ENCODE measurements at places on chromosomes 1 and 21.

GRCh38 chr1:61124078-61124477, 41.7 kb downstream of the NFIA start:
- no peak overlapping the region for H3K27ac ChIP-seq
- no peaks in the 10 kb centered on the region for H3K4me1 ChIP-seq
- DNase-seq, result no peak
- H3K36me3 ChIP-seq, result no peaks in the 10 kb centered on the region
- H3K4me3 ChIP-seq, result no peak overlapping the region
- H3K27me3 ChIP-seq, result no peaks in the 10 kb centered on the region

GRCh38 chr1:20648438-20648837, 12.7 kb downstream of the DDOST start:
- no peaks in the 10 kb centered on the region for H3K27me3 ChIP-seq
- no peak overlapping the region for H3K4me3 ChIP-seq
- H3K4me1 ChIP-seq, result no peaks in the 10 kb centered on the region
- no peak overlapping the region for H3K27ac ChIP-seq
- no peak for DNase-seq
- peaks cover 52% of the 10 kb centered on the region for H3K36me3 ChIP-seq

- H3K36me3 ChIP-seq, result no peaks in the 10 kb centered on the region
- no peak overlapping the region for H3K27ac ChIP-seq
- no peaks in the 10 kb centered on the region for H3K4me1 ChIP-seq
- no peak overlapping the region for H3K4me3 ChIP-seq
These were observed 79.8 kb upstream of the CYYR1 start for GRCh38 chr21:26652854-26653253.

DNA sequence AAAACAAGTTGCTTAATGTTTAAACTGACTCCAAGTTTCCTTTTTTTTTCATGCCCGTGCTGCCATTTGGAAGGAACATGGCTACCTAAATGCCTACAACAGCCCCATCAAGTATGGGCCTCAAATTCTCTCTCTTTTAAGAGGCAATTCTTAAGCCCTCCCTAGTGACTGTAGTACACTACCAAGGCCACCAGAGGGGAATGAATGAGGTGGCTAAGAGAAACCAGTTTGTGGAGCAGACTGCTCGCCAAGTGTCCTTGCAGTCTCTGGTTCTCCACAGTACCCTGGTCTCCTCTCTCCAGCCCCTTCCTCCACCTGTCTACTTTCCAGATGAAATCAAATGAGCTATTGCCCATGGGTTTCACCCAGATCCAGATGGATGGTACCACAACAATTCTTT, 1809.6 kb downstream of the BRINP3 start:
- no peak for DNase-seq
- H3K4me3 ChIP-seq, result no peak overlapping the region
- H3K4me1 ChIP-seq, result no peaks in the 10 kb centered on the region
- H3K27me3 ChIP-seq, result no peaks in the 10 kb centered on the region

DNA sequence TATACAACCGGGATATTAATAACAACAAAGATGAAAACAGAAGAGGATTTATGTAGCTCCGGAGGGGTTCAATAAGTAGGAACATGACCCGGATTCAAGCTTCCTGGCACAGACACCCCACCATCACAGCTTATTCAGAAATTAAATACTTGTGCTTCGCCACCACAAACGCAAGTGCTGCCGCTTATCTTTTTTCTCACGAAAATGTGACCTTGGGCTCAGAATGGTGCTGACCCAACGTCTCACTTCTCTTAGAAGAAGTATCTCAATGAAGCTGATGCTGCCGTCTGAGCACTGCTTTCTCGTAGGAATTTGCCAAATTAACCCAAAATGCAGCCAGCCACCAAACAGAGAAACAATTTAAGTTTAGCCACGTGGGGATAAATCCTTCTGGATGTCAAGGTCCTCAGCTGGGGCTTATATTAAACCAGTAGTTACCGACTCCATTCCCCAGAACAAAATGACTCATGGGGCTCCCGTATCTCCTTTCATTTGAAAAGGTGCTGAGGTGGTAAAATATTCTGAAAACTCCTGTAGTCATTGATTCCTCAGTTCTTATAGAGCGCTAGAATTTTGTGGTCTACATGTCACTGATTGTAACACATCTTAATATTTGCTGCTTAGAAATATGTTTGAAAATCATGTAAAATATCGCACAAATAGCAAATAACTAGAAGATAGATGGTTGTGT, 466.7 kb downstream of the SMYD3 start:
- H3K27me3 ChIP-seq, result no peaks in the 10 kb centered on the region
- no peak overlapping the region for H3K4me3 ChIP-seq
- no peak for DNase-seq

- H3K27me3 ChIP-seq, result no peaks in the 10 kb centered on the region
- peak overlapping the region; percentile 99 for H3K4me3 ChIP-seq
- H3K36me3 ChIP-seq, result peaks cover 6% of the 10 kb centered on the region
- peaks cover 12% of the 10 kb centered on the region for H3K4me1 ChIP-seq
These were observed 737 bp upstream of the SMAP2 start for GRCh38 chr1:40372658-40373322.

DNA sequence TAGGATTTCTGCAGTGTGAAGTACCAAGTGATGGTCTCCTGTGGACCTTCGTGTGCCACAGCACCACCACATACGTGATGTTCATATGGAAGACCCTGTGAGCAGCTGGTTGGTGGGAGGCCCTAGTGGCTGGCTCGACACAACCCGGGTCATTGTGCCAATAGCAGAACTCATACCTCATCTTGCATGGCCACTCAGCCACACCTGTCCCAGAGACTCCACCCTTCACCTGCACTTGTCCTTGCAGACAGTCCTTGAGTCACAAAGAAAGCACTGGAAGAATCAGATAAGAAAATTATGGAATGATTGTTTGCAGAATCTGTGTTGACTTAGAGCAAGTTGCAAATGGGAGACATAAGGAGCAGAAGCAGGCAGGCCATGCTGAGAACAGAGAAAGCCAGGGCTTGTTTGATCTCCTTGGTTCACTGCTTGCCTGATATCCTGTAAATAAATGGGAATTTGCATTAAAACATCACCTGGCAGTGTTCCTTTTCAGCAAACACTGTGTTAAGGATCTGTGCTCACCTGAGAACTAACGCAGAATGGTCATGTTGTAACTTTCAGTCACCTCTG, 307.7 kb downstream of the SIPA1L2 start:
- H3K27me3 ChIP-seq, result no peaks in the 10 kb centered on the region
- no peak overlapping the region for H3K27ac ChIP-seq
- H3K4me1 ChIP-seq, result no peaks in the 10 kb centered on the region
- no peak for DNase-seq
- H3K4me3 ChIP-seq, result no peak overlapping the region
- no peaks in the 10 kb centered on the region for H3K36me3 ChIP-seq

GRCh38 chr1:177817937-177818875, 151.7 kb downstream of the SEC16B start:
- H3K4me3 ChIP-seq, result no peak overlapping the region
- no peak overlapping the region for H3K27ac ChIP-seq
- no peak for DNase-seq
- H3K27me3 ChIP-seq, result no peaks in the 10 kb centered on the region
- H3K36me3 ChIP-seq, result no peaks in the 10 kb centered on the region

- H3K27ac ChIP-seq, result peak overlapping the region; percentile 11
- H3K4me3 ChIP-seq, result peak overlapping the region; percentile 68
- H3K27me3 ChIP-seq, result no peaks in the 10 kb centered on the region
- H3K4me1 ChIP-seq, result peaks cover 10% of the 10 kb centered on the region
- no peak for DNase-seq
These were observed 566 bp upstream of the PAQR7 start for GRCh38 chr1:25875856-25876692.

DNA sequence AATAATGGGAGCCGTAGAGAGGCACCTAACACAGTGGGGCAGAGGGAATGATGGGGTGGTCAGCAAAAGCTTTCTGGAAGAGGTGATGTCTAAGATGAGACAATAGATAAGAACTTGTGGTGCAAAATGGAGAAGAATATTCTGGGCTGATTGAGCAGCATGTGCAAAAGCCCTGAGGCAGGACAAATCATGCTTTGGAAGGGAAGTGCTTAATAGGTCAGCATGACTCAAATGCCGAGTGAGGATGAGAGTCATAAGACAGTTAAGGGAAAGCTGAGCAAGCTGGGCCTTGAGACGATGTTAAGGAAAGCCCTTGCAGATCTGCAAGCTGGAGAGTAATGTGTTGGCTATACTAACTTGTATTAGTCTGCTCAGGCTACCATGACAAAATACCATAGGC, 37.3 kb upstream of the ASB17 start:
- no peak overlapping the region for H3K4me3 ChIP-seq
- no peaks in the 10 kb centered on the region for H3K27me3 ChIP-seq
- no peaks in the 10 kb centered on the region for H3K36me3 ChIP-seq
- H3K27ac ChIP-seq, result no peak overlapping the region
- no peaks in the 10 kb centered on the region for H3K4me1 ChIP-seq

DNA sequence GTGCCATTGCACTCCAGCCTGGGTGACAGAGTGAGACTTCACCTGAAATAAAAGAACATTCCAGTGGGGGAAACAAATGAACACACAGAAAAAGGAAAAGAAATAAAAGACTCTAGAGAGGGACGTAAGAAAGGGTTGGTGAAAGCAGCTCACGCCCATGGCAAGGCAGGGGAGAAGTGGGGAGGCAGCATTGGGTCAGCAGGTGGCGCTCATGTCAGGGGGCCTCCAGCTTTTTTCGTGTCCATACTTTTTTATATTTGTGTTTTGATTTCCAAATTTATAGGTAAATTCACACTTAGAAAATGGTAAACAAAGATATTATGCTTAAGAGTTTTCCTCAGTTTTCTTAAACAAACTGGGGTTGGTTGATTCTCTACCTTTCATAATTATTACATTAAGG, 45.5 kb downstream of the VPS13D start:
- H3K36me3 ChIP-seq, result peaks cover 71% of the 10 kb centered on the region
- H3K4me3 ChIP-seq, result no peak overlapping the region
- H3K27ac ChIP-seq, result no peak overlapping the region
- no peaks in the 10 kb centered on the region for H3K4me1 ChIP-seq
- DNase-seq, result peak; percentile 2

DNA sequence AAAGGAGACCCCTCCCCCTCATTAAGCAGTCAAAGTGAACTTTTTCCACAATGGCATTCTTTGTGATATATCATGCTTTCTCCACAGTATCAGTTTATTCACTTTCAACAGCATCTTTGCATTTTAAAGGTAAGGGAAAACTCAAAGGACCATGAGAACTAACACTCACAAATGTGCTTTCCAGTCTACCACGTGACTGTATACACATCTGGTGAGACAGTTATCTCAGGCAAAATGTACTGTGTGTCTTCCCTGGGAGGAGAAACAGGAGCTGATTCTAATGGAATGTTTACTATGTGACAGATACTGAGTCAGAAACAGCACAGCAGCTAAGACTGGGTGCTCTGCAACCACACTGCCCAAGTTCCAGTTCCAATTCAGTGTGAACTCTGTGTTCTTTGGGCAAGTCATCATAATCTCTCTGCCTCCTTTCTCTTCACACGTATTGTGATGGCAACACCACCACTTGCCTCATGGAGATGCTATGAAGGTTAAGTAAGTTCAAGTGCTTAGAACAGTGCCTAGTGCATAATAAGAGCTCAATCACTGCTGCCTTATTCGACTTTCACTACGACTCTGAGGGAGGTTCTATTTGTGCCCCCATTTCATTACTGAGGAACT, 79.0 kb downstream of the SLC45A1 start:
- DNase-seq, result no peak
- H3K4me3 ChIP-seq, result peak overlapping the region; percentile 7
- no peaks in the 10 kb centered on the region for H3K36me3 ChIP-seq
- H3K27me3 ChIP-seq, result no peaks in the 10 kb centered on the region

GRCh38 chr1:33384040-33384812, 46.7 kb downstream of the PHC2 start:
- no peak overlapping the region for H3K4me3 ChIP-seq
- no peaks in the 10 kb centered on the region for H3K4me1 ChIP-seq
- no peaks in the 10 kb centered on the region for H3K36me3 ChIP-seq
- H3K27me3 ChIP-seq, result no peaks in the 10 kb centered on the region
- DNase-seq, result no peak

DNA sequence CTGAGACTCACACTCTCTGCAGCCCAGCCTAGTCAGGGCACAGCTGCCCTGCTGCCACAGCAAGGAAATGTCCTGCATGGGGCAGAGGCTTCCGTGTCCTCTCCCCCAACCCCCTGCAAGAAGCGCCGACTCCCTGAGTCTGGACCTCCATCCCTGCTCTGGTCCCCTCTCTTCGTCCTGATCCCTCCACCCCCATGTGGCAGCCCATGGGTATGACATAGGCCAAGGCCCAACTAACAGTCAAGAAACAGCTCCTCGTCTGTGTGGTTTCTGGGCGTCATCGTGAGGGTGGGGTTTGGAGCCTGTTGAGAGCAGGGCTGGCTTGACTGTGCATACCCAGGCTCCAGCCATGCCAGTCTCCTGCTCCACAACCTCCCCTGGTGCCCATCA, 19.5 kb downstream of the FAAH start:
- H3K27me3 ChIP-seq, result no peaks in the 10 kb centered on the region

GRCh38 chr1:78091215-78091813, 45.5 kb downstream of the GIPC2 start:
- no peaks in the 10 kb centered on the region for H3K36me3 ChIP-seq

GRCh38 chr1:63051886-63052285, 268.0 kb downstream of the ATG4C start:
- H3K27me3 ChIP-seq, result no peaks in the 10 kb centered on the region
- no peaks in the 10 kb centered on the region for H3K4me1 ChIP-seq
- no peak overlapping the region for H3K27ac ChIP-seq
- no peaks in the 10 kb centered on the region for H3K36me3 ChIP-seq
- H3K4me3 ChIP-seq, result no peak overlapping the region

DNA sequence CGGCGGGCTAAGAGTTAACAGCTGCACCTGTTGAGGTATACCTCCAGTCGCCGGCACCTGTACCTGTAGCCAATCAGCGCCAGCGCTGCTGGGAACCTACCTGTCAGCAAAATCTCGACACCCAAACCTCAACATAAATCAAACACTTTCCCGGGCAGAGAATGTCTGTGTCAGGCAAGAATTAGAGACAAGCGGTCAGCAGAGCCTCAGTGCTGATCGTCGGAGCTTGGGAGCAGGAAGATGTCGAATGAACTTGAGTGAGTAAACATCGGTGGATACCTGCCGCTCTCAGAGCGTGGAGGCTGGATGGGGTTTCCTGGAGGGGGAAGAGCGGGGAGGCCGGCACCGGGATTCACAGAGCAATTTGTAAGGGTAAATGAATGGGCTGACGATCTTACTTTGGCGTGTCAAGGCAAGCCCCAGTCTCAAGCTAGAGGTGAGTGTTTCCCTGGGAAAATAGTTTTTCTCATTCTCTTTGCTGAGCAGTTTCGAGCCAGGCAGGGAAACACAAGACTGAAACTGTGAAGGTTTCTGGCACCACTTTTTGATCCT, at the start of gene GRHL3:
GRHL3 (plus strand) TSS at position 46 of the 552 bp plus-strand sequence; CDS start at position 241, 195 bp downstream.
- H3K27ac ChIP-seq, result no peak within 1 kb of the TSS
- H3K27me3 ChIP-seq, result no peaks in the 10 kb centered on the region
- H3K36me3 ChIP-seq, result no peaks in the 10 kb centered on the region
- no peak for DNase-seq
- peaks cover 45% of the 10 kb centered on the region for H3K4me1 ChIP-seq

GRCh38 chr1:18955441-18956192, 859 bp downstream of the IFFO2 start:
- H3K27me3 ChIP-seq, result no peaks in the 10 kb centered on the region
- peak; percentile 50 for DNase-seq
- peak overlapping the region; percentile 99 for H3K27ac ChIP-seq
- H3K4me3 ChIP-seq, result peak overlapping the region; percentile 78
- H3K36me3 ChIP-seq, result no peaks in the 10 kb centered on the region

- no peaks in the 10 kb centered on the region for H3K4me1 ChIP-seq
- no peaks in the 10 kb centered on the region for H3K36me3 ChIP-seq
These were observed 284.4 kb downstream of the PCP4 start for GRCh38 chr21:40151611-40152010.

Measured in effector memory CD4-positive, alpha-beta T cell (primary cell).